Kidney capillary endothelial cell (primary cell): ENCODE measurements at places on chromosomes 1 and 21.

DNA sequence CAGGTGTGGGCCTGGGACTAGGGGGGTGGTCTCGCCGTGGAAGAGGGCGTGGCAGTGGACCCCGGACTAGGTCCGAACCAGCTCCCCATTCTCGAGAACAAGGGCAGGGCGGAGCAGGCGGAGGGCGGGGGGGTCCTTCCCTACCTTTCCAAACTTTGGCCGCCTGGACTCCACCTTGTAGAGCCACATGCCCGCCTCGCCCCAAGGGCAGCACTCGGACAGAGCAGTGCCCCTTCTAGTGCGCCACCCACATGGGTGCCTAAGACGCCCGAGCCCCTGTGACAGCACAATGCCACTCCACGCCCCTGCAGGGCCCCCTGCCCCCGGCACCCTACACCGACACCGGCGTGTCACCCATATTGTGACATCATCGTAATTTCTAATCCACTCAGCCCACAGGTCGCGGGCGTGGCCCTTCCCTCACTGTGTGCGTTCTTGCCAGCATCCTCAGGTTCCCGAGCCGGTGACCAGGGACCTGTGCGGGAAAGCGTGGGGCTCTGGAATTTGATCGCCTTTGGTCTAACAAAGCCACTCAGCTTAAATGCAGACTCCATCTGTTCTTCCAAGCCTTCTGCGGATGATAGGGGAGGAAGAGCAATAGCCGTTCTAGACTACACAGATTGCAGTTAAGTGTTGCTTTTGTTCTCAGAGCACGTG is 553 bp upstream of the STMN1 start:
- no peak for DNase-seq

DNA sequence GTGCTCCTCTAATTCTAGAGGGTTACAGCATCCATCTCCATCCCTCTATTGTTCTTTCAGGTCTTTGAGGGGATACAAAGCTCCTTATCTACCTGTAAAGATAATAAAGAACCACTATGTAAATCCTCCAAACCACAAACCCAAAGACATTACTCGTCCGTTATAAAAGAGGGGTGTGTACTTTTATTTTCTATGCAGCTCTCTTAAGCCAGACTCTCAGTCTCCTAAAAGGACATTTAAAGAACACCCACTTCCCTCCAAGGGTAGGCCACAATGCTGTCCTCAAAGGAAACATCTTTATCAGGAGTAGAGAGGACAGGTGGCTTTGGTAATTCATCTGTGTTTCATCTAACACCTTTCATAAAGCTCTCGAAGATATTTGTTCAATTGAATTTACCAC is 67.9 kb upstream of the DYNLT5 start:
- DNase-seq: no peak

GRCh38 chr1:160101717-160102522 is 3.5 kb upstream of the IGSF8 start:
- no peak for DNase-seq

GRCh38 chr1:226692051-226692792 is 46.9 kb downstream of the ITPKB start:
- DNase-seq: no peak

- DNase-seq: no peak
These were observed 4.5 kb downstream of the RPS6KA1 start for GRCh38 chr1:26533951-26534509.

- no peak for DNase-seq
These were observed 390.7 kb upstream of the ZP4 start for GRCh38 chr1:238281418-238281817.

- DNase-seq: no peak
These were observed 7.5 kb upstream of the PLCH2 start for GRCh38 chr1:2468540-2468939.

DNA sequence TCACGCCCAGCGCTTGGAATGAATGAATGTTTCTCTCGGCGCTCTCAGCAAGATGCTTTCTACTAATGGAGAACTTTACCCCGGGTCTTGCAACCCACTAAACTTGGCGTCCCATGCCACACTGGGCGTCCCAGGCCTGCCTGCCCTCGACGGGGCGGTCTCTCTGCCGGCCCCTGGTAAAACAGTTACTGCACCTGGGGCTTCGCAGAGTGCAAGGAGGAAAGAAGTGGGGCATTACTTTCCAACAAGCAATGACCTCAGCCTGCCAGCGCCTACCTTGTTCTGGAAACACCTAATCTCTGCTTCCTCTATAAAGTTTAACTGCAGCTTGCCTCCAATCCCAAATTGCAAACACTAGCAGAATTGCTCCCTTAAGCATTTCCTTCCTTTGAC is 27.8 kb upstream of the NFIA start:
- no peak for DNase-seq

- DNase-seq: no peak
These were observed 113.0 kb upstream of the PBX1 start for GRCh38 chr1:164446020-164446419.

DNA sequence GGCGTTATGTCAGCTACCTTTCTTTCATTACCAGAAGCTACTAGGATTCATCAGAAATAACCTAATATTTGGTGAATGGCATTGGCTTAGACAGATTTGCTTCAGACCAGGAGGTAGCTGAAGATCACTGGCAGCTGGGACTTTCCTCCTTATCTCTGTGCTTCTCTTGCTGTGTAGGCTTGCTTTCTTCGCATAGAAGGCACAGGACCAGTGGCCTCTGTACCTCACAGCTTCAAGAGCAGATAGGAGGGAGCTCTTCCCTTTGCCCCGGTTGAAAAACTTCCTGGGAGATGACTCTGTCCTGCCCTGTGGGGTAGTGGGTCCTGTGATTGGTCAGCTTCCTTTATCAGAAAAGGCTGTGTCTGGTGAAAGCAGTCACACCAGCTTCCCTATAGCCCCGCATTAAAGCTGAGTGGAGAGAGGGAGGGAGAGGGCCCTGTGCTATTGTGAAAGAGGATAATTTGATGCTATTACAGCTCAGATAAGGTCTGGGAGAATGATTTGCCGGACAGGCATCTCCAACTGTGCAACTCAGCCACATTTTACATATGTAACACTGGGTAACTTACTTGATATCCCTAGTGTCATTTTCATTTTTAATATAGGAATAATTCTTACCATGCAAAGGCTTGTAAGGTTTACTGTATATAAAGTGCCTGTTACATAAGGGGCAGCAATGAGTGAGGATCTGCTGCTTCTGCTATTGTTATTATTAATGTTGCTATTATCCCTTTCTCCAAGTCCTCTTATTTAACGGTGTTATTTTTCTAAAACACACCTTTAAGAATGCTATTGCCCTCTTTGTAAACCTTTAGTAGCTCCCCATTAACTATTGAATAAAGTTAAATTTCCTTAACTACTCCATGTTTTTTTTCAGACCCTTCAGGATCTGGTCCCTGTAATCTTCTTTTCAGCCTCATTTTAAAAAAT is 31.6 kb downstream of the OSBPL9 start:
- DNase-seq: no peak

- DNase-seq: no peak
These were observed 12.9 kb upstream of the GJA5 start for GRCh38 chr1:147773215-147773715.

DNA sequence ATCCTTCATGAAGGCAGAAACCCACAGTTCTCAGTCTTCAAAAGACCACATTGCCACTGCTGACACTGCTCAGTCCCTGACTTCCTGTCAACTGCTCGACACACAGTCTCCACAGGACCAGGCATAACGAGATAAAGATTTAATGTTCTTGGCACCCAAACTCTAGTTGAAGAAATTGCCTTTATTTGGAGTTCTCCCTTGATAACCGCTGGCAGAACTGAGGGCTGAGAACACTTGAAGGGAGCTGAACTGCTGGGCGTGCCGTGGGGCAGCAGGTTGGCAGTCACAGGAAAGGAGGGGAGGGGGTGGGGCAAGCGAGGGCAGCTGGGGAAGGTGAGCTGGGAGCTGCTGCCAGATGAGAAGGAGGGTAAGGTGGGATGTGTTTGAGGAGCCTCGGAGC is 15.9 kb downstream of the HENMT1 start:
- DNase-seq: no peak

GRCh38 chr21:40379881-40380810 is 466.8 kb downstream of the DSCAM start:
- DNase-seq: no peak

GRCh38 chr1:243325305-243325890 is 69.6 kb downstream of the SDCCAG8 start:
- DNase-seq: peak; percentile 70

- no peak for DNase-seq
These were observed 285.9 kb upstream of the C1orf87 start for GRCh38 chr1:60359431-60359830.

DNA sequence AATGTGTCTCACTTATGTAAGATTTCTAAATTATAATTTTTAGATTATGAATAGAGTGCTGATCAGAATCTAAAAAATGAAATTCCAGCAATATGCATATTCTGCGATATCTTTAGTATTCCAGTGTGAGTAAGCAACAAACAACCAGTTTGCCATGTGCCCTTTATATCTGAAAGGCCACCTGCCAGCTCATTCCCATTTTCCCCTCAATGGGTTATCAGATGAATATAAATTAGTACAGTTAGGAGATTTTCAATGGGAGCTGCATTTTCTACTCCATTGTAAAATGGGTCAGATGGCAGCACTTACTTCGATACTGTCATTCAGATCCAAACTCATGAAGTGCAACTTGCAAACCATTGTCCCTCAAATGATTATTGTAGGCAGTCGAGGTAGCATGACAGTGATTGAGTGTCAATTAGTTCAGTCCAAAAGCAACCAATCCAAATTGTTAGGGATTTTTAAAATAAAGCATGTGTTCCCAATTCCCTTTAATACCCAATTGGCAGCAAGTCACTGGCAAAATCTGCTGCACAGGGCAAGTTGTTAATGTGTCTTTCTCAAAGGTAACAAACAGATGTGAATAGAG is 680.3 kb downstream of the LRRIQ3 start:
- no peak for DNase-seq

DNA sequence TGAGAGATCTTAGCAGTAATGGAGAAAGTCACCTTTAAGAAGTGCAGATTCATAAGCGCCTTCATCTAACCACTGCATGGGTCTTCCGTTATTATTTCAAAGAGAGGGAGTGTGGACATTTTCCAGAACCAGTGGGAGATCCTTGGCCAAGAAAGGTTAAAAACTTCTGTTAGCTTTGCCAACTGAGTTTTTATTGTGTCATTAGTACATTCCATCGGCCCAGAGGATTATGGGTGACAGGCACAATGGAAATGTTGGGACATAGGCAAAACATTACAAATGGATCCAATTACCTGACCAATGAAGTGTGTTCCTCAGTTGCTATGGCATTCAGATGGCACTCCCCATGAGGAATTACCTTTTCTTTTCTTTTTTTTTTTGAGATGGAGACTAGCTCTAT is 115.5 kb downstream of the PPIAL4G start:
- no peak for DNase-seq

DNA sequence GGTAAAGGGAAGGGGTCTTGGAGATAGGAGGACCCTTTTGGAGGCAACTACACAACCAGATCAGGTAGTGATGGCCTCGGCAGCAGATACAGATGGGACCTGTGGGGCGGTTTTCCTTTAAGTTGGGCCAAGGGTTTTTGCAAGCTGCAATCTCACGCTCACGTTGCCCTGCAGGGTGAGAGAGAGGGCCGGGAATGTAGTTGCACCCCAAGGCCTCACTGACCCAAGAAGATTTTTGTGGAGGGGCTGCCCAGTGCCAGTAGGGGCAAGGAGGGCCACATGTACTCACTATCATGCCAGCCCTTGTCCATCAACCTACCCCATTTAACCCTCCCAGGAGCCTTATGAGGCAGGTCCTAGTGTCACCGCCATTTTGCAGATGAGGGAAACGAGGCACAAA is 57.7 kb upstream of the SELENON start:
- DNase-seq: no peak

DNA sequence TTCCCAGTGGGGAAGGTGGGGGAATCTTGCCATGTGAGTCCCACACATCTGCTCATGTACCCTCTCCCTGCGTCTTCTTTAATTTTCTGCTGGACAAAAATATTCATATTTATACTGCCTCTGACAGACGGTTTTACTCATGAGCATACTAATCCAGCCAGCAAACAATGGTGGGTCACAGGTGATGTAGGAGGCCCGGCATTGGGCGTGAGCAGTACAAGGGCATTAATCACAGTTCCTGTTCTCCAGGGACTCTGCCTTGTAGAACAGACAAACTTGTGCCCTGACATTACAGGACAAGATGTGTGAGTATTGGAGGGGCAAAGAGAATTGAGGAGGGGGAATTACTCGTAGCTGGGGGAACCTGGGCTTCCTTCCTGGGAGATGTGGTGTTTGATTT is 25.0 kb downstream of the MTARC1 start:
- DNase-seq: no peak

DNA sequence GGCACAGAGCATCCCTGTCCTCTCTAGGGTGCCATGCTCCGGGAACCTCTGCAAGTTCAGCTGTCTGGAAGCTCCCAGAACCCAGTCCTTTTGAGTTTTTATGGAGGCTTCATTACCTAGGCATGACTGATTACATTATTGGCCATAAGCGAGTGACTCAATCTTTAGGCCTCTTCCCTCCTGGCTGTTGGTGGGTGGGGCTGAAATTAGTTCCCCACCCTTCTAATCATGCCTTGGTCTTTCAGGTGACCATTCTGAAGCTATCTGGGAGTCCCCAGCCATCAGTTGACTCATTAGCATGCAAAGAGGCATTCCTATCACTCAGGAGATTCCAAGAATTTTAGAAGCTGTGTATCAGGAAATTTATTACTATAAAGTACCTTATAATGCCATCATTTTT is 46.6 kb downstream of the WLS start:
- DNase-seq: no peak

GRCh38 chr21:41956926-41957729 is 3.3 kb upstream of the C2CD2 start:
- DNase-seq: peak; percentile 55

- no peak for DNase-seq
These were observed 29.0 kb downstream of the PTAFR start for GRCh38 chr1:28147264-28148094.

DNA sequence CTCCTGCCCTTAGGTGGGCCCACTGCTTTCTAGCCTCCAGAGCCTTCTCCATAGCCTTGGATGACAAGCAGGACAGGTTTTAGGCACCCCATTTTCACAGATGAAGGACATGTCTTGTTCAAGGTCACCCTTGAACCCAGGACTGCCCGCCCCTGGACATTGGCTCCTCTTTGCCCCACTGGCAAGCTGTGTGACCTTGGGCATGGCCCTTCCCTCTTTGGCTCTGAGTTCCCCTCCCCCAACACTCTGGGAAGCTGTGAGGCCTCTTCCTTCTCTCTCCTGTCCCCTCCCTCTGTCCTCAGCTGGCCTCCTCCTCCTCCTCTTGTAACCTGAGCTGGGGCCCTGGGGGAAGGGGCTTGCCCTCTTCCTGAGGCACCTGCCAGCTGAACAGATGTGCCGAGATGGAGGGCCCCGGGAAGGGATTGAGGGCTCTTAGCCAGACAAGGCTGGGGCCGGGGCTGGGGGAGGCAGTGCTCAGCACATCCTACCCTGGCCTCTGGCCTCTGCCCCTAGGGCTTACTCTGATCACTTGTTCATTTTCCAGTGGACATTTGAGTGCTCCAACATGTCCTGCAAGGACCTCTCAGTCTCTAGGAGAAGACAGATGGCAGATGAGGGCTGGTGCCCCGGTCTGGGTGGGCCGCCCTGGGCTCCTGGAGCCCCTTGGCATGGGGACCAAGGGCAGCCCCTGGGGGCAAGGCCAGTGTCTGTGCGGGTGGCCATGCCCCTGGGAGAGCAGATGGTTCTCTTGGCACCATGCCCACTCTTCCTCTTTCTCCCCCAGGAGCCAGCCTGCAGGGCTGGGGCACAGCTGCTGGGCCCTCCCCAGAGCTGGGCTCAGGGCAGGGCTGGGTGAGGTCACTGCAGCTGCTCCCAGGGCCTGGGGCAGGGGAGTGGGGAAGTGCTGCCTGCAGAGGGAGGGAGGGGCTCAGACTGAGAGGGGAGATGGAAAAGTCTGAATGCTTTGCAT is 10.7 kb downstream of the FOXO6 start:
- DNase-seq: no peak
